Caudate nucleus (tissue), 63 donors: ENCODE measurements at places on chromosomes 3 and 15.

GRCh38 chr3:127467391-127467790 is 123.1 kb downstream of the TPRA1 start:
- peak; percentile 79 for DNase-seq

GRCh38 chr15:31814082-31814481 is 216.2 kb upstream of the CHRNA7 start:
- peak; percentile 25 for DNase-seq

DNA sequence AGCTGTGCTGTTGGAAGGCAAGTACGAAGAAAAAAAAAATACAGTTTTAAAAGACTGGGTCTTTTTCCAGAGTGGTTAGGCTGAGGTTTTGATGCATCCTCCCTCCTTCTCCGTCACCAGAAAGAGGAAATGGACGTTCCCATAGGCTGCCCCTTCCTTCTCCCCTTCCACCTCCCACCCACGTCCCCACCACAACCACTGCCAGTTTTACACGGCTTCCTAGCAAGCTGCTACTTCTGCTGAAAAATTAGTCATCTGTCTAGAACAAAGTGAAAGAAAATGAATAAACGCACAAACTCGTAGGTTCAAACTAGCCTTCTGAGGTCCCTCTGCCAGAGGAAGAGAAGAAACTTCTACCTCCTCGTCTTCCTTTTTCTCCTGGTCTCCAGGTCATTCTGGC is 71.6 kb upstream of the RPL35A start:
- DNase-seq: no peak

- no peak for DNase-seq
These were observed 390.6 kb upstream of the WNT5A start for GRCh38 chr3:55877703-55878102.

DNA sequence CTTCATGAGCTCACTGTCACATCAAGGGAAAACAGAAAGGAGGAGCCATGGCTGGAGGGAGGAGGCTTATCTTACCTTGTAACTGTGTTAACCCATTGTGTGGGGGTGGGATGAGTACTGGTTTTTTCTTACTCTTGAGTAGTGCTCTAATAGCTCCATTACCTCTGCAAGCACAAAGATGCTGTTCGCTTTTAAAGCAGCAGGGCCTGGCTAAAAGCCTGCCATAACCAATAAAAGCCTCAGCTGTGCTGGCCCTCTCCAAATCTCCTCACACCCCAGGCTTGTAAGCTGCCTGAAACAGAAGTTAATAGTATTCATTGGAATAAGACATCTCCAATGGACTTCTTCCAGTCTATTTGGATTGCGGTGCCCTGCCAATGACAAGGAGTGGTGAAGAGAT is 544.1 kb downstream of the TUSC7 start:
- DNase-seq: no peak

- DNase-seq: no peak
These were observed 274.9 kb upstream of the TGFBR2 start for GRCh38 chr3:30331519-30331918.

- DNase-seq: no peak
These were observed 95.6 kb downstream of the DHX36 start for GRCh38 chr3:154228561-154229216.

- DNase-seq: no peak
These were observed 51.9 kb upstream of the OTOL1 start for GRCh38 chr3:161444694-161445077.

DNA sequence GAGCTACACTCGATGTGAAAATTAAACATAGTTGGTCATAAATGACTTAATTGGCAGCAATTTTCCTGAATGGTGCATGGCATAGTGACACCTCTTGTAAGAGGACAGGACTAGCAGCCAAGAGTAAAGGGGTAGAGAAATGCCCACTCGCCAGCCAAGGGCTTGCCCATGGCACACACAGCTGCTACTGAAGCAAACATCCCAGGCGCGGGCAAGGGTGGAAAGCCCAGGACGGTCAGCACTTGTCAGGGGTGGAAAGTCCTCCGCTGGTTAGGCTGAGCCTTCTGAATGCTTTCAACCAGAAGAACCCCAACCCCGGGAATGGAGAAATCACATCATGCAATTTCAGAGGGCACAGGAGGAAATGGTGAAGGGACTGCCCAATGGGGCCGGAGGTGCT is 31.6 kb downstream of the BDH1 start:
- no peak for DNase-seq

DNA sequence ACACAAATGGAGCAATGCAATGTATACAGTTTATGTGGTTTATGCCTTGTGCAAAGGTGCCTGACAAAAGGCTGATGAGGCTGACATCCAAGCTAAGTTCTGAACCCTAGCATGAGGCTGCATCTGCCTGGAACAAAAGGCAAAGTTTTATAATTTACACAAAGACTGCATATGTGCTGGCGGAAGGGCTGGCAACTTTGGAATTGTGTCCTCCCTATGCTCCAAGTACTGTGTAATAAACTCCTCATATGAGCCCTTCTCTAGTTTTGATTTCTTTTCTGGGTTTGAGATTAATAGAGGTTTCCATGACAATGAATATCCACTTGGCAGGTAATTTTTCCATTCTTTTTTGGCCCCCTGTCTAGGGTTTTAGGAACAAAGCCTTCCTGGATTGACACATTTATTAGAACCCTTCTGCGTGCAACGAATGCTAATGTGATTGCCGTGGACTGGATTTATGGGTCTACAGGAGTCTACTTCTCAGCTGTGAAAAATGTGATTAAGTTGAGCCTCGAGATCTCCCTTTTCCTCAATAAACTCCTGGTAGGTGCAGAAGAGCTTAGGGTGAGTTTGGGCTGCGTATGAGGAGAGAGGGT is 10.8 kb downstream of the PLA1A start:
- DNase-seq: no peak

- DNase-seq: no peak
These were observed 12.3 kb upstream of the KLF13 start for GRCh38 chr15:31314380-31314779.

DNA sequence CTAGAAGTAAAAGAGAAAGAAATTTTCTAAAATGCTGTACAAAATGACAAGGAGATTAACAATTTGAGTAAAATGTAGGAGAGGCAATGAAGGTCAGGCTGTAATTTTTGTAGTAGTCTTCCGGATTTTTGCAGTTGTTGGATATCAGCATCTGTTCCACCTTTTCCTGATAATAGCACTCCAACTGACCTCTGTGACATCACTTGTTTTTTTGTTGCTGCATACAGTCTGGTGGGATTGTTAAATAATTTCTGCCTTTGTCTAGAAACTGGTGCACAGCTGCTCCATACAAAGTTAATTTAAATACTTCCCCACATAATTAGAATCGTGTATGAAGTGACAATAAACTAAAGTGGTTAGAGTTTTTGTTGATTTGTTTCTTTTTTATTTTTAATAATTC is 731.4 kb downstream of the PLOD2 start:
- no peak for DNase-seq

- peak; percentile 85 for DNase-seq
These were observed 402.1 kb downstream of the CADM2 start for GRCh38 chr3:85360742-85361387.

- no peak for DNase-seq
These were observed 16.3 kb downstream of the BHLHE40 start for GRCh38 chr3:4995500-4996053.

DNA sequence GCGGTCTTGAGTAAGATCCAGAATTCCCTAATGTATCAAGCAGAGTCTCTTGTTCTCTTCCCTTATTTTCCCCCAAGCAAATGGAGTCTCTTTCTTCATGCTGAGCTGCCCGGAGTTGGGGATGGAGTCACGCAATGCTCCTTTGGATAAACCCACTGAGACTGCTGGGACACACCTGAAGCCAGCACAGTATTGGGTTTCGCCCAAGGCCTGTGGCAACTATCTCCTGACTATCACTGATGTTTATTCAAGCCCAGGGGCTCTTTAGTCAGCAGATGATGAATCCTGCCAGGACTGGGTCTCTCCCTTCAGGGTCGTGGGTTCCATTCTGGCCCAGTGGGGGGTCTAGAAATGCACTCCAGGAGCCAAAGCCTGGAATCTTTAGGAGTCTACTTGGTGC is 11.3 kb downstream of the USF3 start:
- DNase-seq: no peak

DNA sequence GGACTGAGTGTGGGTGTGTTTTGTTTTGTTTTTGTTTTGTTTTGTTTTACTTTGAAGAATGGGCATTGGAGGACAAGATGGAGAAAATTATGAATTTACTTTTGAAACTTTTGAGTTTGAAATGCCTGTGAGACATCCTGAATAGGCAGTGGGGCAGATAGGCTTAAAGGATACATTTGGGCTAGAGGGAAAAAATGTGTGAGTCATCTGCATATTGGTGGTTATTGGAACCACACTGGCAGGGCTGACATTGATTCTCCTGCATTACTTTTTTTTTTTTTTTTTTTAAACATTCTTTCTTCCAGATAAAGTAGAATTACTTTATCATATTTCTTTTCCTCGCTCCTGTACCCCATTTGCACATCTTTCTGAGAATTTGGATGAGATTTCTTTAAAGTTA is 56.1 kb downstream of the CALML4 start:
- no peak for DNase-seq

- no peak for DNase-seq
These were observed at the start of gene HHATL for GRCh38 chr3:42702066-42702951. Gene HHATL, minus strand, starts transcription at chr3:42702798. Its CDS starts 1,972 bp downstream, at chr3:42700826.

DNA sequence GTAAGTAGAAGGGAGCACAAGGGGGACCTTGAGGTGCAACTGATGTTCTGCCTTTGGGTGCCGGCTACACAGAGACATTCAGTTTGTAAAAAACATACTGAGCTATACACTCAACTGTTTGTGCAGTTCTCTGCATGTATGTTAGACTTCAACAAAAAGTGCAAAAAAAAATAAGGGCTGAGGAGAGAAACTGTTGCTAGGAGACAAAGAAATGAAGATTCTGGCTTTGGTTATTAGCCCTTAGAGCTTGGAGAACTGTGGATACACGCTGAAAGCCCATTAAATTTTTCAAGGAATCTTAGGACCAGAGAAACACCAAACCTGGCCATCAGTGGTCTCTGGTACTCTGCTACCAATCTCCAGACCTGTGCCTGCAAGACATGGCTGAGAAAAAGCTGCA is 207.6 kb upstream of the NSMCE3 start:
- no peak for DNase-seq

GRCh38 chr3:158261371-158261991 is 151.6 kb downstream of the RSRC1 start:
- DNase-seq: no peak

DNA sequence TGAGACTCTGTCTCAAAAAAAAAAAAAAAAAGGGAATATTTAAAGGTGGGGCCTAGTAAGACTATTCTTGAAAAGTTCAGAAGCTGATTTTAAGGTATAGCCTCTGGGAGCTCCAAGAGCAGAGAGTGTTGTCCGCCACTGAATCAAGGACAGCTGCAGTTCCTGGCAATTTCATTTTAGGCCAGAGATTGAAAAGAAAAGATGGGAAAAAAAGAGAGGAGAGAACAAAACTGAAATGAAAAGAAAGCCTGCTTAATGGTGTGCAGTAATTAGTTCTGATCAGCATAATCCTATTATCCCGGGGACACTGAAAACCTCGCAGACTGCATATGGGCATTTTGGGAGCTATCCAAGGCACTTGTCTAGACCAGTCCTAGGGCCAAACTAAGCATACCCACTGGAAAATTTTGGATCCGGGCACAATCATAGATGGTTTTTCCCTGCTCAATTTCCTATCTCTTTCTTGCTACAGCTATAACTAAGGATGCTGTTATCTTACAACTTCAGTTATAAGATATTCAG is 43.2 kb downstream of the EHHADH start:
- no peak for DNase-seq

DNA sequence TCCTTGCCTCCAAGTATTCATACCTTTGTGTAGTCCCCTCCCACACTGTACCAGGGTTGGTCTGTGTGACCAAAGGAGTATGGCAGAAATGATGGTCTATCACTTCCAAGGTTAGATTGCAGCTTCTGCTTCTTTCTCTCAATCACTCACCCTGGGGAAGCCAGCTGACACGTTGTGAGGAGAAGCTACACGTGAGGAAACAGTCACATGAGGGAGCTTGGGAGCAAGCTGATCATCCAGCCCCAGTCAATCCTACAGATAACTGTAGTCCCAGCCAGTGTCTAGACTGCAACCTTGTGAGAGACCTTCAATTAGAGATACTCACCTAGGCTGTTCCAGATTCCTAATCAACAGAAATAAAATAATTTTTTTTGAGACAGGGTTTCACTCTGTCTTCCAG is 6.2 kb upstream of the ZNF774 start:
- no peak for DNase-seq

- DNase-seq: no peak
These were observed 35.4 kb upstream of the RBMS3 start for GRCh38 chr3:29245441-29245840.

DNA sequence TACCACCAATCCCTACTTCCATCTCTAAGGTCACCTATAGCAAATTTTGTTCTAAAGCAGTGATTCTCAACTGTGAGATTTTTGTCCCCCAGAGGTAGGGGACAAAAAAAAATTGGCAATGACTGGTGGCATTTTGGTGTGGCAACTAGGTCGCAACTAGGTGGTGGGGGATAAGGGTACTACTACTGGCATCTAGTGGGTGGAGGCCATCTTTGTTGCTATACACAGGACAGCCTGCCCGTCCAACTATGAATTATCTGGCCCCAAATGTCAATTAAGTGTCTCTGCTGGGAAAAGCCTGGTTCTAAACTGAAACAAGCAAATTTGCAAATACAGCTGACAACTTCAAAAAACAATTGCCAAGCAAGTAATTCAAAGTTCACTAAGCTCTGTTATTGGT is 1.4 kb downstream of the MTMR10 start:
- DNase-seq: no peak

- DNase-seq: no peak
These were observed 201.2 kb downstream of the SATB1 start for GRCh38 chr3:18223974-18224373.

DNA sequence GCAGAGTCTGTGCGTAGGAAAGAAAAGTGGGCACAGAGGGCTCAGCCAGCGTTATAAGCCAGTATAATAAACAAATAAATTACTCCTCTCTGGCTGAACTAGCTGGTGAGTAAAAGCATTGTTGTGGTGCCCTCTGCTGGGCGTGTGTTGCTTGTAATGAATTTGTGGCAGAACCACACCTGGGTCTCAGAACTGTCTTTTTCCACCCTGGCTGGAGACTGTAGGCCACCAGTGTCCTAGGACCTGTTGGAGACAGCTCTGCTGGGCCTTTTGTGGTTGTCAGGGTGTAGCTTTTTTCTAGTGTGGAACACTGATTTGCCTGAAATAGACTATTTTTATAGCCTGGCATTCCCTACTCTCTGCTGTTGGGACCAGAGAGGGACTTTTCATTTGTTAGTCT is 130.5 kb upstream of the EIF1B start:
- DNase-seq: no peak

DNA sequence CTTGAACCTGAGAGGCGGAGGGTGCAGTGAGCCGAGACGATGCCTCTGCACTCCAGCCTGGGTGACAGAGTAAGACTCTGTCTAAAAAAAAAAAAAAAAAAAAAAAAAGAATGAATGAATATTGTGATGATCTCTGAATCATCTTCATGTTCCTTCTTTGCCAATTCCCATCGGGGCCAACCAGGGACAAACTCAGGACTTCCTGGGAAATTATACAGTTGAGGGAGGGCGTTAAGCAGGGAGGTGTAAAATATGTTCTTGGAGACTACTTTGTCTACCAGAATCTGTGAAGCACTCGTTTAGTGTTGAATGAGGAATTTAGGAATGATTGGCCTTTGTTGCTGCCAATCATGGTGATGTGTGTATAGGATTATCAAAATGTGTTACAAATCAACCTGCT is 210.6 kb downstream of the PTPRG start:
- no peak for DNase-seq

GRCh38 chr3:131812433-131812832 is 222.4 kb downstream of the CPNE4 start:
- no peak for DNase-seq
